Muscle of back (tissue), 13 donors: ENCODE measurements at places on chromosomes 11 and 22. TPM values are rescaled to one million over a fixed set of nuclear protein-coding genes. Genes with fewer than 3 reads are reported as not detected.

DNA sequence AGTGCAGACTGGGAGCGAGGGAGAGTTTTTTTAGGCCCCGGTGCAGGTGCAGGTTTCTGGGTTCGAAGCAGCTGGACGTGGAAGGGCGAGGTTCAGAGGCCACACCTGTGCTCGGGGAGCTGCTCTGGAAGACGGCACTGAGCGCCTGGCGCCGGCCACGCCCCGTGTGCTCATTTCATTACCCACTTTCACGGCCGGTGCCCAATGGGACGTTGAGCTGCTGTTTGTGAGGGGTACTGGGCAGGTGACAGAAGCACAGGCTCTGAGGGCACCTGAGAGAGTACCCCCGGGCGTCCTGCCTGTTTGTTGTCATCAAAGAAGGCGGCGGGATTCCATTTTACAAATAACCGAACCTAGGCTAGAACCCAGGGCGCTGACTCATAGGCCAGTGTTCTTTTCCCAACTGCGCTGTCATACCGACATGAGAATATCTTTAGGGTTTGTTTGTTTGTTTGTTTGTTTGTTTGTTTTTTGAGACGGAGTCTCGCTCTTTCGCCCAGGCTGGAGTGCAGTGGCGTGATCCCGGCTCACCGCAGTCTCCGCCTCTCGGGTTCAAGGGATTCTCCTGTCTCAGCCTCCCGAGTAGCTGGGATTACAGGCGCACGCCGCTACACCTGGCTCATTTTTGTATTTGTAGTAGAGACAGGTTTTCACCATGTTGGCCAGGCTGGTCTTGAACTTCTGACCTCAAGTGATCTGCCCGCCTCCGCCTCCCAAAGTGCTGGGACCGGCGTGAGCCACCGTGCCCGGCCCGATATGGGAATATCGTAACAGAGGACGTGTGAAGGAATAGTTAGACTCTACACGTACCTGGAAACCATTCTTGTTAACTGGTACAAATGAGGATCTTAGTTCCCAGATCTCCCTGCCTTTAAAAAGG is 16.6 kb upstream of the SPTBN2 start:
- no peak for DNase-seq

- no peak for DNase-seq
Observed at GRCh38 chr22:37117092-37117491, 7.6 kb upstream of the TMPRSS6 start.

- DNase-seq: no peak
Observed at GRCh38 chr22:50622723-50623327, 5.1 kb downstream of the ARSA start.

DMC1 gene
- 8.2 TPM for polyA plus RNA-seq

WNT7B gene
- polyA plus RNA-seq: 0.07 TPM

DNA sequence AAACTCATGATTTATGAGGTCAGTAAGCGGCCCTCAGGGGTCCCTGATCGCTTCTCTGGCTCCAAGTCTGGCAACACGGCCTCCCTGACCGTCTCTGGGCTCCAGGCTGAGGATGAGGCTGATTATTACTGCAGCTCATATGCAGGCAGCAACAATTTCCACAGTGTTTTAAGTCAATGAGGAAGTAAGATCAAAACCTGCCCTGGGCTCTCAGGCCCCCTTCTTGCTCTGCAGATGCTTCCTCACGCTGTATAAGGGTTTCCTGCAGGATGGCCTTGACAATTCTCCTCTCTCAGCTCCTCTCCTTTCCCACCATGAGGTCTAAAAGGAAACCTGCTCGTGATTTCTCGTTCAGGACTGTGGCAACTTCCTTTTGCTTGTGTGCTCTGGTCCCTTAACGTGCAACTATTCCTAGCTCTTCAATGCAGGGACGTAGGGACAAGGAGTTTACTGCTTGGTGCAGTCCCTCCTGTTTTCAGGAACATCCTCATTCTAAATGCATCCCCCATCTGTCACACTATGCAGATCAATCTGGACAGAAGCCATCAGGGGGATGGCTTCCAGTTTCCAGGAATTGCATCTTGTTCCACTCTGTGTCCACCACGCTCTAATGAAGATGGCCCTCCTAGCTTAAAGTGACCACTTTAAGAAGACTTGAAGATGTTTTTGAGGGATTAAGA is 64.3 kb upstream of the IGLL5 start:
- DNase-seq: no peak
